ENCODE measurements at places on chromosomes 3 and 15. TPM values are rescaled to one million over a fixed set of nuclear protein-coding genes. Genes with fewer than 3 reads are reported as not detected.
A peak's percentile ranks its signal among the peaks of the same experiment; 100 is the strongest.

GRCh38 chr3:154151969-154152368 lies 30.8 kb downstream of the ARHGEF26 start:
- no peaks in the 10 kb centered on the region for H3K4me1 ChIP-seq
- H3K36me3 ChIP-seq: no peaks in the 10 kb centered on the region
- no peak for DNase-seq
- H3K4me3 ChIP-seq: no peak overlapping the region
- H3K27me3 ChIP-seq: no peaks in the 10 kb centered on the region

DNA sequence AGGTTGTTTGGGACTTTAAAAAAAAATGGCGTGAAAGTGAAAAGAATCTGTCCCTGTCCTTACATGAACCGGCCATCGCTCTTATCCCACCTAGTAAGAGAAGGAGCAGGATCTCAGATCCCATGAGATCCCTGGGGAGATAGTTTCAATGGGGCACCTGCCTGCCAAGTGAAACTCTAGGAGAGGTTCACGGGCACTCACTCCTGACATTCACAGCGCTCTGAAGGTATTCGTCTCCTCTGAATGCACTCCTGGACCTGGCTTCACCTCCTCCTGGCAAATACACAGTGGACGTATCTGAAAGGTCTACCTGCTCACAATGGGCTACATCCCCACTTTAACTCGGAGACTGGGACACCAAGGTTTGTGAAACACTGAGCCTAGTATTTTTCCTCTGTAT lies 248.7 kb upstream of the ICE2 start:
- no peaks in the 10 kb centered on the region for H3K36me3 ChIP-seq
- no peaks in the 10 kb centered on the region for H3K27me3 ChIP-seq
- no peaks in the 10 kb centered on the region for H3K4me1 ChIP-seq
- H3K27ac ChIP-seq: no peak overlapping the region
- no peak for DNase-seq
- H3K4me3 ChIP-seq: no peak overlapping the region

- H3K4me1 ChIP-seq: no peaks in the 10 kb centered on the region
- no peak overlapping the region for H3K4me3 ChIP-seq
- DNase-seq: no peak
- no peak overlapping the region for H3K27ac ChIP-seq
- no peaks in the 10 kb centered on the region for H3K27me3 ChIP-seq
These were observed 1144.5 kb downstream of the TUSC7 start for GRCh38 chr3:117853923-117854668.

DNA sequence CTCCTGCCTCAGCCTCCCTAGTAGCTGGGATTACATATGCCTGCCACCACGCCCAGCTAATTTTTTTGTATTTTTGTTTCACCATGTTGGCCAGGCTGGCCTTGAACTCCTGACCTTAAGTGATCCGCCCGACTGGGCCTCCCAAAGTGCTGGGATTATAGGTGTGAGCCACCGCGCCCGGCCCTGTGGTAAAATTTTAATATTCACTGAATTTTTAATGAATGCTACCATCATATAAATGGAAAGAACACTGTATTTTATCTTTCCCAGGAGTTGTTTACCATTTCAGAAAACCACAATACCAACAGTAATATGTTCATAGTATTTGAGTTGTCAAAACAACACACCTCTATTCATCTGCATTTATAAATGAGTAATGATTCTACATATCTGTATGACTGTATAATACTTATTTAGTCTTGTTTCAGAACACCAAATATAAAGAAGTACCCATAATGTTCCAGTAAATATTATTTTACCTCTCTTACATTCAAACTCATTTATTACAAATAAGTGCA lies 16.2 kb upstream of the MAGEF1 start:
- no peaks in the 10 kb centered on the region for H3K36me3 ChIP-seq
- H3K4me3 ChIP-seq: no peak overlapping the region
- H3K27ac ChIP-seq: no peak overlapping the region
- H3K4me1 ChIP-seq: no peaks in the 10 kb centered on the region
- no peaks in the 10 kb centered on the region for H3K27me3 ChIP-seq

GRCh38 chr3:184757022-184757651 lies 45.3 kb upstream of the MAGEF1 start:
- H3K27ac ChIP-seq: peak overlapping the region; percentile 36
- H3K27me3 ChIP-seq: no peaks in the 10 kb centered on the region
- peak overlapping the region; percentile 7 for H3K4me3 ChIP-seq
- peaks cover 5% of the 10 kb centered on the region for H3K4me1 ChIP-seq

DNA sequence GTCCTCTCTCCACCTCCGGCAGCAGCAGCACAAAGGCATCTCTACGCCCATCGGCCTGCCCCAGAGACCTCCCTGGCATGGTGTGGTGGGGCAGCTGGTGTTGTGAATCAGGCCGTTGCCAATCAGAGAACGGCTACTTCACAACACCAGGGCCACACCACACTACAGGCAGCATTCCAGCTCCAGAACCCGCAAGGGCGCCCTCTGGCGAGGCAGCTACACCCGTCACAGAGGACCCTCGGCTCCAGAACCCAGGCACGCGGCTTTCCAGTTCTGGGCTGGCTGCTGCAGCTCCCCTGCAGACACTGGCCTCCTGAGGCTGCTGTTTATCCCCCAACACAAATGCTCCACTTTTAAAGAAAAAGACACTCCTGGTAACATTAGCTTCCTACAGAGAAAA lies 127.5 kb upstream of the TOPAZ1 start:
- H3K27me3 ChIP-seq: no peaks in the 10 kb centered on the region
- H3K4me3 ChIP-seq: no peak overlapping the region
- H3K4me1 ChIP-seq: no peaks in the 10 kb centered on the region
- H3K27ac ChIP-seq: no peak overlapping the region
- no peak for DNase-seq

GRCh38 chr3:54649551-54649950 lies 278.3 kb downstream of the LRTM1 start:
- H3K4me3 ChIP-seq: no peak overlapping the region
- no peak for DNase-seq
- H3K36me3 ChIP-seq: no peaks in the 10 kb centered on the region
- H3K27ac ChIP-seq: no peak overlapping the region
- no peaks in the 10 kb centered on the region for H3K27me3 ChIP-seq

- no peak overlapping the region for H3K27ac ChIP-seq
- H3K27me3 ChIP-seq: no peaks in the 10 kb centered on the region
- DNase-seq: no peak
- no peaks in the 10 kb centered on the region for H3K4me1 ChIP-seq
- H3K36me3 ChIP-seq: no peaks in the 10 kb centered on the region
- no peak overlapping the region for H3K4me3 ChIP-seq
These were observed 121.8 kb downstream of the OSBPL10 start for GRCh38 chr3:31859245-31859644.

- no peak overlapping the region for H3K4me3 ChIP-seq
- peak; percentile 32 for DNase-seq
- no peaks in the 10 kb centered on the region for H3K27me3 ChIP-seq
- no peaks in the 10 kb centered on the region for H3K4me1 ChIP-seq
- no peaks in the 10 kb centered on the region for H3K36me3 ChIP-seq
These were observed 194.6 kb upstream of the TPM1 start for GRCh38 chr15:62847900-62848489.

Gene PP2D1
- not detected for total RNA-seq

Gene CKMT1B
- 3.9 TPM for total RNA-seq

Gene SYNM
- 22.9 TPM for total RNA-seq

Gene SH2D7
- not detected for total RNA-seq

Gene UQCC5
- 2.3 TPM for total RNA-seq

All from upper lobe of left lung (tissue), 6 donors.